SW480 (cell line): ENCODE measurements at places on chromosomes 13 and 19.

GRCh38 chr19:29489172-29489951, 36.4 kb upstream of the VSTM2B start:
- no peak for DNase-seq

- DNase-seq = no peak
Measured at GRCh38 chr13:107144432-107144831, 576.5 kb upstream of the ARGLU1 start.

GRCh38 chr13:102097708-102098107, 304.1 kb downstream of the FGF14 start:
- DNase-seq = no peak

DNA sequence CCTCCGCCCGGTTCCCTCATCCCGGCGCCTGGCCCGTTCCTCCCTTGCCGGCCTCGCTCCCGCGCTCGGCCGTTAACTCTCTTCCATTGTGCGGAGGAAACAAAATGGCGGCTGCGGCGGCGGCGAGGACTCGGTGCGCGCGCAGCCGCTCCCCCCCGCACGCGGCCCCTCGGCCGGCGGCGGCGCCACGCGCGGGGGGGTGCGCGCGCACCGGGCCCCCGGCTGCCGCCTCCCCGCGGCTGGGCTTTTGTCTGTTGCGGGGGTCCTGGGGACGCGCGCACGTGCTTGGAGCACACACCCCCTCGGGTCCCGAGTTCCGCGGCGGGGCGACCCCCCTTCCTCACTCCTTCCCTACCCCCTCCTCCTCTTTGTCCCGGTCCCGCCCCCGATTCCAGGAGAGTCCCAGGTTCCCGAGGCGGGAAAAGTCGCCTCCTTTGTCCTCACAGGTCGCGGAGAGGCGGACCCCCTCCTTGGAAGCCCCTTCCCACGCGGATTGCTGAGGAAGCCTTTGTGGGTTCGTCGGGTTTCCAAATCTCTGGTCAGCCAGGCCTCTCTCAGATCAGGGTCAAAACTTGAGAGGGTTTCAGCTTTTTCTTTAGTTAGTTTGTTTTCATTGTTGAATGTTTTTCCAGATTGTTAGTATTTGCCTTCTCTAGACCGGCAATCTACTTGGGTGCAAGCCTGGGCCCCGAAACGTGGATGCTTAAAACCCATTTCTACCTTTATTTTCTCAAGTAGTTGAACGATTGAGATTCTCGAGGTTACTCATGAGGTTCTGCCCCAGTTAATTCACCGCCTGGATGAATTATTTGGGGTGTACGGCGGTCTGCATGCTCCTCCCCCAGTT, 687 bp downstream of the ILF3 start:
- DNase-seq = peak; percentile 41

DNA sequence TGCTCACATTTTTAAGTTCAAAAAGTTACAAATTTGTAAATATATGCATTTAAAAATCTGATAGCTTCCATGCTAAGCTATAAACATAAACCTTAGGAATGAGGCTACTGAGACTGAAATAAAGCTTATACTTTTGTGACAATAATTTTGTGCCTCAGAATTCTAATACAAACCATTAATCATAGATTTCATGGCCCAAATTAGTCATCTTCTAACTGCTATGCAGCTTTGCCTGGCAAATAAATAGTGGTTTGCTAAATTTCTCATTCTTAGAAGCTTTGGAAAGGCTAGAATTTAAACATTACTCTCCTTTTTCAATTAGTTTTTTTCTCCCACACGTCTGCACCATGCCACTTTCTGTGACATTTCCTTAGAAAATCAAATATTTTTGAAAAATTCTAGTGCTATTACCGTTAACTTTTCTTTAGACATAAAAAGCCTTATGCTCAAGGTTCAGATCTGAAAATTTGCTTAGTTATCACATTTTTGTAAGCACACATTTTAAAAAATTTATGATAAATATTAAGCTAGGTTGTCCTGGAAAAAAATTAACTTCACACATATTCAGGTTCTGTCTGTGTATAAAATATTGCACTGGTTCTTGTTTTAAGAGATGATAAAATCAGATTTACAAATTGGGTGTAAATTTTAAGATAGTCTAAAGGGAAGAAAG, 46.9 kb downstream of the FNDC3A start:
- DNase-seq = no peak

GRCh38 chr19:49983645-49984229, 22.8 kb upstream of the SIGLEC11 start:
- DNase-seq = peak; percentile 60

DNA sequence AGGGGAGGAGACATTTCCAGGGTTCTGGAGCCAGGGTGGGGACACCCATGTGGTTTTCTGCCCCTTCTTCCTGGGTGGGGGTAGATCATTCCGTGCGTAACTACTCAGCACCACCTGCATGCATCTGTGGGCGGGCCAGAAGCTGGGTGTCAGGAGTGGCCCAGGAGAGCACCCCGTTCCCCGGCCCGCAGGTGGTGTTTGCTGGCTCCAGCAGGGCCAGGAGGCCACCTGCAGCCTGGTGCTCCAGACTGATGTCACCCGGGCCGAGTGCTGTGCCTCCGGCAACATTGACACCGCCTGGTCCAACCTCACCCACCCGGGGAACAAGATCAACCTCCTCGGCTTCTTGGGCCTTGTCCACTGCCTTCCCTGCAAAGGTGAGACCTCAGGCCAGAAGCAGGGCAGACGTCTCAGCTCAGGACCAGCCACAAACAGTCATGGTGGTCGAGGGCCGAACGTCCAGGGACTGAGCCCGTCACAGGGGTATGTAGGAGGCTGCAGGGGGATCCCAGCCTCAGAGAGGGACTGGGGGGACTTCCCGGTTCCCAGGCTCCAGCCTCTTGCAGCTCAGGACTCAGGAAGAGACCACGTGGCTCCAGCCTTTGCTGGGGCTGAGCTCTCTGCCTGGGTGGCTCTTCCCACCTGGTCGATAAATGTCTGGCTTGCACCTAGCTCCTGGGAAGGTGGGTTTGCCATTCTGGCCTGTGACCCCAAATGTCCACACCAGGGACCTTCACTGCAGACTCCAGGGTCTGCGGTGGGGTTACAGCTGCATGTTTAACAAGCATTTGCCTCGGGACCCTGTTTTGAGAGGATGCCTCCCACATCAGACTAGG, 1.6 kb downstream of the FSTL3 start:
- DNase-seq = peak; percentile 31

DNA sequence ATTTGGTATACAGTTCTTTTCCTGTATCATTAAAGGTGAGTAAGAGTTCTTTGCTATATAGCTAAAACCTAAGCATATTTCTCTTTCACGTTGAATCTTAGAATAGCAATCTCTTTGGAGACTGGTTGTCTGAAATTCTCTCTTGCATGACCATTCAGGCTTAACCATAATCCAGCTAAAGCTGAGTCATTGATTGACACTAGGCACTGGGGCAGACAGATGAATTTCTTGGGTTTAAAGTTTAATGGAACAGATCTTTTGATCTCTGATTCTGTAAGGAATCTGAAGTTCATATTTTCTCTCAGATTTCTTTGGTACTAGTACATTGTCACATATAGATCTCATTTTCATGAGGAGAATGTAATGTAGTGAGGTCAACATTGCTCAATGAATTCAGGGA, 397.3 kb upstream of the MIR17HG start:
- DNase-seq = no peak

GRCh38 chr13:32059511-32059984, 28.0 kb downstream of the FRY start:
- DNase-seq = no peak

- DNase-seq = peak; percentile 64
Measured at GRCh38 chr19:48630296-48631063, 6.7 kb downstream of the DBP start.

- no peak for DNase-seq
Measured at GRCh38 chr19:5645409-5645808, 22.5 kb downstream of the SAFB start.

DNA sequence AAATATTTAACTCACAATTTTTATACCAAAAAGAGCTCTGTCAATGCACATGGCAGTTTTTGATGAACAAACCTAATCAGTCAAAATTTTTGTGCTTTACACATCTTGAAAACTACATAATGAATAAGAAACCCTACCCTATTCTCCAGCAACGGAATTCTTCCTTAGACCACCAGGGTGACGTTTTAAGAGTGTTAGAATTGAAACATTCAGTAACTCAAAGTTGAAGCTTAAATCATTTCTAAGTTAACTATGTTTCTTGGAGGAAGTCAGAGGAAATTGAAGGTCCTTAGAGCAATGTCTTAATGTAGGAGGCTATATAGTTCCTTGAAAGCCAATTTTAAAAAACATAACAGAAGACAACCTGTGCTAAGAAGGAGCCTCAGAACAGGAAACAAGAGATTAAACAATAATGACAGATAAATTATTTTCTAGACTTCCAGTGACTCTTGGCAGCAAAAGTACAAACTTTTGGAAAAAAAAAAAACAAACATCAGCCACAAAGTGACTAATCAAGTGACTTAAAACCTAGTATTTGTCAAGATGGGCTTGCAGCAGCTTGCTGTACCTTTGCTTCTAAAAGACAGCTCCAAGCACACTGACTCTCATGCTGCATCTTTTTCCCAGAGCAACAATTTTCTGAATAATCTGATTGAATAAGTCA, 6.2 kb downstream of the SPRY2 start:
- DNase-seq = no peak

- DNase-seq = no peak
Measured at GRCh38 chr13:38944219-38944618, 46.4 kb downstream of the STOML3 start.

DNA sequence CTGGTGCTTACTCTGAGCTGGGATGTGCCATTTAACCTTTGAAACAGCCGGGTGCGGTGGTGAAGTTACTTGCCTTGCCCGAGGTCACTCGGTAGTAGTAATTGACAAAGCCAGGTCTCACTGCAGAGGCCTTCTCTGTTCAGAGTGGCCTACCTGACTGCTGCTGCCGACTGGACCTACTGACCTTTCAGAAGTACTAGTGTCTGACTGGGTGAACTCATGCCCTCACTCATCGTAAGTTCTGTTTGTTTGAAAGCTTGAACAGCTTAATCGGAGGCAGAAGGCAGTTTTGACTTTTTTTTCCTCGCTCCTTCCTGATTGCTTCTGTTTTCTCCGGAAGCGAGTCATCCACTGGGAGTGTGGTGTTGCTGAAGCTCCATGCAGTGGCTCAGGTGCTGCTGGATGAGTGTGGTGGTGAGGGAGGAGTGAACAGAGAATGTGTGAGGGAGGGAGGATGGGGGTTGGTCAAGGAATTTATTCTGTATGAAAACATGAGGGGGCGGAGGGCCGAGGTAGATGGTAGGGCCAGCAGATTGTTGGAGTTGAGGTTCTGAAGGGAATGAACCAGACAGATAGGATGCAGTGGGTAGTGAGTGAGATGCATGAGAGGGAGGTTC, 2.7 kb downstream of the SPINT2 start:
- peak; percentile 74 for DNase-seq

GRCh38 chr19:16626796-16627192, 1.2 kb downstream of the MED26 start:
- DNase-seq = no peak

DNA sequence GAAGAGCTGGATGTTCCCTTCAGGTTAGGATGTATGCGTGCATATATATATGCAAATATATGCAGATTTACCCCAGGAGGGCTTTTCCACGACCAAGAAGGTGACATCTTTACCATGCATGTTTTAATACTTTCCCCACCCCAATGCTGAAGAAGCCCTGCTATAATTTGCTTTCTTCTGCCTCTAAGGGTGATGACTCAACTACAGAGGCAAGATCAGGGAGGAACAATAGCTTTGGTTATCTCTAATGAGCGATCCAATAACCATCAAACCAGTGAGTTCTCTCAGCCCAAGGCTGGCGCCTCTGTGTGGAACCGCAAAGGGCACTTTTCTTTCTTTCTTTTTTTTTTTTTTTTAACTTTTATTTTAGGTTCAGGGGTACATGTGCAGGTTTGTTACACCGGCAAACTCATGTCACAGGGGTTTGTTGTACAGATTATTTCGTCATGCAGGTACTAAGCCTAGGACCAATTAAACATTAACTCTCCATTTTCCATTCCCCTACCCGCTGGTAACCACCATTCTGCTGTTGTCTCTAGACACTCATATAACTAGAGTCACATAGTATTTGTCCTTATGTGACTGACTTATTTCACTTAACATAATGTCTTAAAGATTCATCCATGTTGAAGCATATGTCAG, 25.7 kb upstream of the UBE2L5 start:
- peak; percentile 41 for DNase-seq
